ENCODE measurements at places on chromosomes 3 and 15.

GRCh38 chr15:57883701-57884100, 177.2 kb downstream of the POLR2M start:
- no peak for DNase-seq

DNA sequence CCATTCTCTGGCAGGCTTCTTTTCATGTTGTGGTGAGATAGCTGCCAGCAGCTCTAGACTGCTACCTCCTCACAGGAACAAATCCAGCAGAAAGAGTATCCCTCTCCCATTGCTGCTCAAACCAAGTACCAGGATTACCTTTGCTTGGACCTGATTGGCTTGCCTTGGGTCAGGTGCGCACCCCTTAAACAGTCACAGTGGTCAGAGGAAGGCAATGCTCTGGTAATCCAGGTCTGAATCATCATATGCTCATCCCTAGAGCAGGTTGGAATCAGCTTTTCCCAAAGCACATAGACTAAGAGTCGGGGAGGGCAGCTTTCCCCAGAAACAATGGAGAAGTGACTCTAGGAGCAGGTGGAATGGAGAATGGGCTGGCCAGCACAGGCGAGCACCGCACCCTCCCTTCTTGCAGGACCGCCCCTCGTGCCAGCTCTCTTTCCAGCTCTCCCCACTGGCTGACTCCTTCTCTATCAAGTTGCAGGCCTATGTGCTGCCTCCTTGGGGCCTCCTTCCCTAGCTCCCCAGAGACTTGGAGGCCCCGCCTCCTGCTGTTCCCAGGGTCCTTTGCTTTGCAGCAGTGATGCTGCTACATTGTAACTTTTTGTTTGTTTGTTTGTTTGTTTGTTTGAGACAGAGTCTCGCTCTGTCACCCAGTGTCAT, 29.9 kb upstream of the ADPGK start:
- no peak for DNase-seq

DNA sequence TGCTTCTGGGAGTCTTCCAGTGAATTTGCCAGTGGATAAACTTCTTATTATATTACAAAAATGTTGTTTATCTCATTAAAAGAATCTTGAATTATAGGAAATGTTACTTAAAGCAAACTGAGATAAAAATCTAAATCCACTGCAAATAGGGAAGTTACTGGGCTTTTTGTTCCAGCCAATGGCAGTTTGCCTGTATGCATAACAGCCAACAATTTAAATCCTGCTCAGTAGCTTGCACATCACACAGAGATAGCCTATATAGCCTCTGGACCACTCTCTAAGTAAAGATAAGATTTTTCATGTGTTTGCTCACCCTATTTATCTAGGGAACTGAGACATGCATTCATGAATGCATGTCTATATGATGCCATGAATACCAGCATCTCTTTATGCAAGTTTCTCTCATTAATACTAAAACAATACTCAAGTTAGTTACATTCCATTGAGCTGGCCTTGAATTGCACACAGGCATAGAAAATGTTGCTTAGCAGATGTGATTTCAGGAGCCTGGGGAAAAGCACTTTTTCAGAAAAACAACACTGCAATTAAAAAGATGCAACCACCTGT, 92.1 kb upstream of the GPR149 start:
- DNase-seq: no peak

- DNase-seq: peak; percentile 56
Observed at GRCh38 chr3:141105828-141106628, 54.9 kb downstream of the SPSB4 start.

GRCh38 chr3:162377608-162378007, 881.0 kb downstream of the OTOL1 start:
- DNase-seq: no peak

- DNase-seq: no peak
Observed at GRCh38 chr3:188077160-188077799, 76.7 kb upstream of the LPP start.

- no peak for DNase-seq
Observed at GRCh38 chr3:138124706-138125355, 7.4 kb downstream of the A4GNT start.

DNA sequence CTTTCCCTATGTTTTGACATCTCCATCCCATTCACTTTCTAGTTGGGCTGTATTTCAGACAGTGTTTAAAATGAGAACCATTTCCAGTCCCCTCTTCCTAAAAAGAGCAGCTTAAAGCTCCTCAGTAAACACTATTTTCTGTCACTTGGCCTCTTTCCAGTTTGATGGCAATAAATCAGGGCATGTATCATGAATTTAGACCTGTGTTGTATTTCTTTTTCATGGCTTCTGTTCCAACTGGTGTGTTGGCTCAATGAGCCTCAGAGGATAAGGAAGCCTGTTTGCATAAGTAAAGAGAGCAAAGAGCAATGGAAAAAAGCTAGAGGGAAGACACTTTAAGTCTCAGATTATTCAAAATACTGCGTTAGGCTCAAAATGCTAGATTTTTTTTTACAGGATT, 7.2 kb downstream of the CCDC80 start:
- DNase-seq: no peak

DNA sequence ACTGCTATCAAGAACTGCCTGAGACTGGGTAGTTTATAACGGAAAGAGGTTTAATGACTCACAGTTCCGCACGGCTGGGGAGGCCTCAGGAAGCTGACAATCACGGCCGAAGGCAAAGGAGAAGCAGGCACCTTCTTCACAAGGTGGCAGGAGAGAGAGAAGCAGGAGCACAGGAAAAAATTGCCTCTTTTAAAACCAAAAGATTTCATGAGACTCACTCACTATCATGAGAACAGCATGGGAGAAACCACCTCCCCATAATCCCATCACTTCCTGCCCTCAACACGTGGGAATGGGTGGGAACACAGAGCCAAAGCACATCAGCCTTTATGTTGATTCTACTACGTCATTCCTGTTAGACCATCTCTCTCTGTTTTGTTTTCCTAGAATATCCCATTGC, 650.9 kb upstream of the SEMA6D start:
- no peak for DNase-seq

DNA sequence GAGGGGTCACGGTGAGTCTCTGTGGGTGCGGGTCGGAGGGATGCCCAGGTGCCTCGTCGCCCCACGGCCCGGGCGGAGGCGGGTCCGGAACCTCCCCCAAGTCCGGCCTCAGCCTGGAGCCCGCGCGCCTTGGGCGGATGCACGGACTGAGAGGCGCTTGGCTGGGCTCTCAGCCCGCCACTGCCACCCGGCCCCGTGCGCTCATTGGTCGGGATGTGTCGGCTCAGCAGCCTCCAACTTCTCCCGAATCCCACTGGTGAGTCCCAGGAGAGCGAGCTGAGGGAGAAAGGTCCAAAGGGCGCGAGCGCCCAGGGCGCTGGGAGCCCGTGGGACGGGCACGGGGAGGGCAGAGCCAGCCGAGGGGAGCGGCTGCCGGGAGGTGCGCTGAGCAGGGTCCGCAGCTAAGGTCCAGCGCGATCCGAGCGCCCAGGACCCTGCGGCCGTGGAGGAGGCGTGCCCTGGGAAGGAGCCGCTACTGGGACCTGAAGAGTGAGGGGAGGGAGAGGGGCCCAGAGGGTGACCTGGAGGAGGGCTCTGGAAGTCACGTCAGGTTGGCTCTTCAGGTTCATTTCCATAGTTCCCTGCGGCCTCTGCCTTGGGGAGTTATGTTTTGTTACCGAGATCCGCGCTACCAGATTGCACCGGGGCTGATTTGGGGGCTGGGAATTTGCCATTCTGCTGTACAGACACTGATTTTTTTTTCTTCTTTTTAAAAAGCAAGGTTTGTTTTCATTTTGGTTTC, at the start of gene MME:
Gene MME, plus strand, starts transcription at position 574 of the 742 bp plus-strand sequence. CDS start 3,849 bp downstream, outside the sequence.
- no peak for DNase-seq

DNA sequence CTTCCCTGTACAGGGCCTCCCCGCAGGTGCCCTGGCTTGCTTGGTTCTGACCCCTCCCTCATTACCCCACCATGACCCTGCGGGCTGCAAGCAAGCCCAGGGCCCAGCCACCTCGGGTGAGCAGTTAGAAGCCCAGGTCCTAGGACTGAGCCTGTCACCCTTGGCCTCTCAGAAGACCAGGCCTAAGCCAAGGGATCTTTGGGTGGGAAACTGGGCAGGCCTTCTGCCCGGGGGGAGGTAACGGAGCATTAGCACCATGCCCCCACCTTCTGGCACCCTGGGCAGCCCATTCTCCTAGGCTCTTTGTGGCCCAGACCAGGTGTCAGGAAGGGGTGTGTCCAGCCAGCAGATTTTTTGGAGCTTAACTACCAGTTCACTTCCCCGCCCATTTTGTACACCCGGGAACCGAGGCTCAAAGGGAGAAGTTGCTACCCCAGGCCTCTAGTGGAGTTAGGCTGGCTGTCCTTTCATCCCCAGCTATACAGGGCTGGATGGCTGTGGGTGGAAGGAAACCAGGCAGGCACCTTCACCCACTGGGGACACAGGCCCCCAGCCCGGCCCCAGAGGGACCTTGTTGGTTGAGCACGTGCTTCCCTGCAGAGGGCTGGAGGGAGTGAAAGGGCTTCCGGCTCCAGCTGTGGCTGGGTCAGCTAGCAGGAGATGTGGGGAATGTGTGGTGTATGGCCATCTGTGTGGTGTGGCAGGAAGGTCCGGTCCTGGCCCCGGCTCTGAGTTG, 1.4 kb downstream of the CSK start:
- no peak for DNase-seq

- DNase-seq: no peak
Observed at GRCh38 chr3:196670339-196670738, 30.8 kb downstream of the NRROS start.

DNA sequence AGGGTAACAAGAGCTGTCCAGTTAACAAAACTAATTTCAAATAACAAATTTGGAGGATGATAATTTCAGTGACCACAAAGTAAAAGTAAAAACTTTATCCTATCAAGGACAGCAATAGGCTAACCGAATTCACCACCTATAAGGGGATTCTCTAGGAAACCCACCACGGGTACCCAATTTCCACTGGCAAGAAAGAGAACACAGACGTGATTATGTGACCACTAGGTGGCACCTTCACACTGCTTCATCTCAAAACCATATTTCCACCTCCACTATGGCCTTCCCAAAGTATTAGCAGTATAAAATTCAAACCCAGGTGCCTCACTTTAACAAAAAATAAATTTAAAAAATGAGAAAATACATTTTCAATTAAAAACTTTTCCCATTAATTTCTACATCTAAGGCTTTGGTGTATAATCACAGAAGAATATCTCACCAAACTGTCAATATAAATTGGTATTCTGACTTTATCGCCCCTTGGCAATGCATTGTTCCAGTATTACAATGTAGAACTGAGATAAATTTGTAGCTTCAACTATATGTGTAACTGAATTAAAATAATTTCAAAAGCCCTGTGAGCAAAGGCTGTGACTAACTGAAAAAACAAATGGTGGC, 96.5 kb downstream of the FSIP1 start:
- peak; percentile 10 for DNase-seq

DNA sequence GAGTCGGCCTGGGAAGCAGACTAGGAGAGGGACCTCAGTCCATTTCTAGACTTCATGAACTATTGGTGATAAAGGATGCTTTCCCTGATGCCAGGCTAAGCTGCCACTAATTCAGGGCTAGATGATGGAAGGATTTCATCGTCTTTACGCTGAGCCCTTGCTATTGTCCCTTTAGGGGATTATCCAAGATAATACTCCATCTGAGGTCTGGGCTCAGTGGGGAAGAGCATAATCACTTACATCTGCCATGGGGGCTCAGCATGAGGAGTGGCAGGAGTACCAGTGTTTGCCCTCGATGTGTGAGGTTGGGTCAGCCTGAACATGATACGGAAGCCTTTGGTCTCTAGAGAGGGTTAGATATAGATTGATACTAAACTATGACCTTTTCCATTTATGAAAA, 47.3 kb downstream of the PTPRG start:
- DNase-seq: no peak

- no peak for DNase-seq
Observed at GRCh38 chr3:161602918-161603317, 106.3 kb downstream of the OTOL1 start.

- no peak for DNase-seq
Observed at GRCh38 chr3:38597502-38598060, 51.9 kb downstream of the SCN5A start.

GRCh38 chr15:31435912-31436628, 109.4 kb downstream of the KLF13 start:
- no peak for DNase-seq

DNA sequence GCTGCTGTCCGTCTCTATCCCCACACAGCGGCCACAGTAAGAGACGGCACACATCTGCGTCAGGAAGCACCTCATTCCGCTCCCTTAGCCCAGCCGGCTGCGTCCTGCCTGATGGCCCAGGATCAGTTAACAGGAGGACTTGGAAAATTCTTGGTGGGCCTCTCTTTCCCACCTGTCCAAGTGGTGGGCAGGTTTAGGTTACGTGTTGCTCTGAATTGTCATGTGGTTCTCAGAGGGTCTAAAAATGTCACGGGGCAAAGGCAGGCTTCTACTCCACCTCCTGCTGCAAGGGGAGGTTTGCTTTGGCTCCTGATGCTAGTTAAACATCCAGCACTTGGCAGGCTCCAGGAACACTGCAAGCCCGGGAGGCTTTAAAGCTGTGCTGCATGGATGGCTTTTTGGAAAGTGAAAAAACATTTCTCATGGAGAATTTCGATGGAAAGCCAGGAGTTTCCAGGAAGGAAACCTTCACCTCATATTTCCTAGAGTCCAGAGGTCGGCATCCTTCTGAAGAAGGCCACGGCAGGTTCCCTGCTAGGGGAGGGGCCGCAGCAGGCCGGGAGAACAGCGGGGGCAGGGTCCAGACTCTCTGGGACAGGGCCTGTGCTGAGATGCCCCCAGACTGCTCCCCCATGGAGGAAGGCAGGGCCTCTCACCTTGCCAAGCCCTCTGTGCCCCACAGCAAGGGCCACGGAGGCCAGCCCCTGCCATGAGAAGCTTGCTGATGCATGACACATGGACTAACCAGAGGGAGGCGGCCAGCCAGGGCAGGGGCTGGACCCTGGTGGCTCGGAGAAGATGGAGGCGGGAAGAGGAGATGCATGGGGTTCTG, 10.8 kb downstream of the CTSH start:
- DNase-seq: no peak

DNA sequence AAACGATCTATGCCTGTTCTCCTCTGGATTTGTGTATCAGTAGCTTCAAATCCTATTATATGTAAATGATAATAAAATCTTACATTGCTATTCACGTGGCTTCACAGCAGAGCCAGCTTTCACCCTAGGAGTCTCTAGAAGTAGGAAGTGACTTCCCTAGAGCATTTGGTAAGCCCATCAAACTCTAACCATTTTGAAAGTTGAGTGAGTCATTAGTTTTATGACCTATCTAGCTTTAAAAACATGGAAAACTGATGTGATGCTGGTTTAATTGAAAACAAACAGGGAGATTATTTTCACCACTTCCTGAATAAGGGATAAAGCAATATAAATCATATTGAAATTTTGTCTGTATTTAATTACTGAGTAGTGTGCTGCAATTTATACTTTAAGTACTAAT, 275.2 kb downstream of the EPHA6 start:
- DNase-seq: no peak

DNA sequence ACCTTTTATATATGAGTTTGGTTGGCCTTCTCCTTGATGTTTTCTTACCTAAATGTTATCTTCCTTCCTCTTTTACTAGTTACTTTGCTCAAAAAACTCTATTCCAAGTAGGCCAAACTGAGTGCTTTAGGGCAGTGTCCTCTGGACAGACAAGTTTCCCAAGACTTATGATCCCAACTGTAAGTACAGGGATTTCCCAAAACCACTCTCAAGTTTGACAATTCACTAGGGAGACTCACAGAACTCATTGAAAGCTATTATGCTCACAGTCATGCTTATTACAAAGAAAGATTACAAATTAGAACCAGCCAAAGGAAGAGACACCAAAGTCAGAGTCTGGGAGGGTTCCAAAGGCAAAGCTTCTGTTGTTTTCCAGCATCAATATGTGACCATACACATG, 534.2 kb upstream of the ALCAM start:
- no peak for DNase-seq

GRCh38 chr3:120272286-120272685, 12.7 kb downstream of the GPR156 start:
- DNase-seq: no peak
